Nasal cavity respiratory epithelium epithelial cell of viscerocranial mucosa (primary cell): ENCODE measurements at places on chromosomes 16 and 17. TPM values are rescaled to one million over a fixed set of nuclear protein-coding genes. Genes with fewer than 3 reads are reported as not detected.

SLC52A1 gene
- 0.50 and 0.68 TPM in 2 replicates for total RNA-seq

SLFN14 gene
- not detected in 2 replicates for total RNA-seq

PROCA1 gene
- total RNA-seq: under 0.01 and 0.71 TPM in 2 replicates

HSDL1 gene
- total RNA-seq: 25.7 and 35.9 TPM in 2 replicates

WDR81 gene
- 13.7 and 39.9 TPM in 2 replicates for total RNA-seq

KRTAP4-9 gene
- total RNA-seq: not detected in 2 replicates

CALB2 gene
- 0.21 and 6.5 TPM in 2 replicates for total RNA-seq

ITGAD gene
- not detected in 2 replicates for total RNA-seq

CEP20 gene
- 37.0 and 84.1 TPM in 2 replicates for total RNA-seq

KRT36 gene
- not detected in 2 replicates for total RNA-seq

USP31 gene
- total RNA-seq: 22.2 and 45.3 TPM in 2 replicates

TMEM92 gene
- total RNA-seq: 0.34 and 1.8 TPM in 2 replicates

KRTAP2-4 gene
- total RNA-seq: not detected in 2 replicates

TIGD7 gene
- 6.0 and 7.9 TPM in 2 replicates for total RNA-seq

TERB1 gene
- under 0.01 and 0.14 TPM in 2 replicates for total RNA-seq

METTL2A gene
- 29.3 and 31.4 TPM in 2 replicates for total RNA-seq

KRTAP2-3 gene
- 0.93 TPM in 1 of 2 replicates, not detected in the other for total RNA-seq

CTRB1 gene
- total RNA-seq: not detected in 2 replicates

MMP28 gene
- 31.8 and 151 TPM in 2 replicates for total RNA-seq

RHBDF1 gene
- 11.6 and 30.7 TPM in 2 replicates for total RNA-seq

C17orf50 gene
- not detected in 2 replicates for total RNA-seq
